Mesendoderm (in vitro differentiated cells): ENCODE measurements at places on chromosomes 7 and 10.
A peak's percentile ranks its signal among the peaks of the same experiment; 100 is the strongest.

DNA sequence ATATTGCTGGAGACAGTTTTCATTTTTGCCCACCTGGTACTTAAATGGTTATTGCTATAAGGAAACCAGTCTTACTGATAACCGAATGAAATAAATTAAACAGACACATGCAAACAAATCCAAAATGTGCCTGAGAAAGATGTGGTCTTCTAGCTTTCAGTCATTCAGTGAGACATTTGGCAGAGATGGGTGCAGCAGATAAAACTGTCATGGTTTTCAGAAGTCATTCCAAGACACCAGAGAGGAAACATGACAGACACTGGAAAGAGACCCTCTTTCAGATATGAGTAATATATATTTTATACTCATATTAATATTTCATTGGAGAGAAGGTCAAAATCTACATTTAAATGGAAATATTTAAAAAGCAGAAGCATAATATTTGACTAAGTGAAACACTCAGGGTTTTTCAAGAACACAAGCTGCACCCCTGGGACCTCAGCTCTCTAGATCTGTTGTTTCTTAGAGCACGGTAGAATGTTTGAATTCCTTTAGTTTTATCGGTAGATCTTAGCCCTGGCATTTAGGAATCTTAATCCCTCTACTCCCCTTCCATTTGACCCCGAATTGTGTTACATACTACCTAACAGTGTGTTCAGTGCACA, 246.1 kb downstream of the AUTS2 start:
- peaks cover 8% of the 10 kb centered on the region for H3K4me1 ChIP-seq
- no peak for DNase-seq
- no peak overlapping the region for H3K27ac ChIP-seq
- no peak overlapping the region for H3K4me3 ChIP-seq

DNA sequence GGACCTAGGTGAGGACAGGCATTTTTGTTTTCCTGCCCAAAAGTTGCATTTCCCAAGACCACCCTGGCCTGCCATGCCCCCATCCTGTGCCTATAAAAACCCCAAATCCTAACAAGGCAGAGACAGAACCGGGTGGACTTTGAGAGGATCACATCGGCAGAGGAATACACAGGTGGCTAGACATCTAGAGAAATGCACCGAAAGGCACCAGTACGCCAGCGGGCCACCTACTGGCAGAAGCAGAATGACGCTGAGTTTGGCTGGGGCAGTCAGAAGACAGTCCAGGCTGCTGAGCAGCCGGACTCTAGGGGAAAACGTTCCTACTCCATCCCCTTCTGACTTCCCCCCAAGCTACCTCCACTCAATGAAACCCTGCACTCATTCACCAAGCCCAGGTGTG, 2.8 kb downstream of the AKR1C4 start:
- H3K4me3 ChIP-seq = no peak overlapping the region
- peak; percentile 13 for DNase-seq
- H3K27ac ChIP-seq = no peak overlapping the region
- H3K36me3 ChIP-seq = no peaks in the 10 kb centered on the region
- H3K4me1 ChIP-seq = no peaks in the 10 kb centered on the region

GRCh38 chr10:33790521-33791271, 456.2 kb upstream of the NRP1 start:
- no peak overlapping the region for H3K27ac ChIP-seq
- H3K36me3 ChIP-seq = no peaks in the 10 kb centered on the region
- no peak overlapping the region for H3K4me3 ChIP-seq
- no peaks in the 10 kb centered on the region for H3K27me3 ChIP-seq
- H3K4me1 ChIP-seq = no peaks in the 10 kb centered on the region
- peak; percentile 37 for DNase-seq

DNA sequence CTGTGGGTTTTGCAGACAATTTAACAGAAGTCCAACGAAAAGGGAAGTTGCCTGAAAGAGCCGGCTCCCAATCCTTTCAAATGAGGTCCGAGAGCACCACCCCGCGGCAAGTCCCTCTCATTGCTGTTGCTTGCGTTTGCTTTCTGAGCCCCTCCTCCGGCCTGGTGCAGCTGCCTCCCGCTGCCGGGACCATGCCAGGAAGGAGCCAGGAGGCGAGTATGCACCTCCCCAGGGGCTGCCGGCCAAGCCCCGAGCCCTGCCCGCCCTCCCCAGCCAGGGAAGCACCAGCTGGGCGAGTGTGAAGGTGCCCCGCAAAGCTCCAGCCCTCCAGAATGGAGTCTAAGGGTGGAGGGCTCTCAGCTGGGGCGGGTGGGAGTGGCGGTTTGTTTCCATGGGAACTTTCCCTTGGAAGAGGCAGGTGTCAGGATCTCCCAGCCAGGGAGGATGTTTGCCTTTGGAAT, 25.8 kb upstream of the PPP2R2D start:
- peak; percentile 90 for DNase-seq
- no peak overlapping the region for H3K4me3 ChIP-seq
- H3K36me3 ChIP-seq = no peaks in the 10 kb centered on the region
- no peak overlapping the region for H3K27ac ChIP-seq
- no peaks in the 10 kb centered on the region for H3K27me3 ChIP-seq
- no peaks in the 10 kb centered on the region for H3K4me1 ChIP-seq

- H3K4me3 ChIP-seq = no peak overlapping the region
- H3K4me1 ChIP-seq = no peaks in the 10 kb centered on the region
- no peaks in the 10 kb centered on the region for H3K27me3 ChIP-seq
- no peak overlapping the region for H3K27ac ChIP-seq
Measured at GRCh38 chr10:76213876-76214275, 782.5 kb downstream of the LRMDA start.

GRCh38 chr7:151683615-151684407, 164.1 kb upstream of the RHEB start:
- no peaks in the 10 kb centered on the region for H3K27me3 ChIP-seq
- no peak for DNase-seq
- no peak overlapping the region for H3K27ac ChIP-seq
- H3K4me3 ChIP-seq = no peak overlapping the region
- H3K36me3 ChIP-seq = no peaks in the 10 kb centered on the region

- H3K27ac ChIP-seq = peak overlapping the region; percentile 94
- peaks cover 4% of the 10 kb centered on the region for H3K27me3 ChIP-seq
- no peaks in the 10 kb centered on the region for H3K4me1 ChIP-seq
Measured at GRCh38 chr7:42236266-42236975, 588 bp downstream of the GLI3 start.

DNA sequence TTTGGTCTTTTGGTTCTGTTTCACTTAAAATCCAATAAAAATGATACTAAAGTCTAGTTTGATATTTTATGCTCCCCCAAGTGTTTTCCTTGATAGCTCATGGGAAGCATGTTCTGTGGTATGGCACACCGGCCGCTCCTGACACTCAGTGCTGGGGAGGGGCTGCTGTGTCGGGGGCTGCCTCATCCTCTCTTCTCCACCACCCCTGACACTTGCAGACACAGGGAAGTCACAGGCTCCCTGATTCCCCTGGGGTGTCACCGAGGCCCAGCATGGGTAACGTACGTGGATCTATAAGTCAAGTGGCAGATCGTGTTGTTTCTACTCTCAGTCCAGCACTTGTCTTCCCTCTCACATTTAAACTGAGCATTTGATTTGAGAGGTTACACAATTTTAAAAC, 508.6 kb downstream of the TNS3 start:
- no peaks in the 10 kb centered on the region for H3K27me3 ChIP-seq
- no peak overlapping the region for H3K27ac ChIP-seq
- H3K4me1 ChIP-seq = no peaks in the 10 kb centered on the region
- no peak for DNase-seq
- H3K36me3 ChIP-seq = no peaks in the 10 kb centered on the region
- H3K4me3 ChIP-seq = no peak overlapping the region

DNA sequence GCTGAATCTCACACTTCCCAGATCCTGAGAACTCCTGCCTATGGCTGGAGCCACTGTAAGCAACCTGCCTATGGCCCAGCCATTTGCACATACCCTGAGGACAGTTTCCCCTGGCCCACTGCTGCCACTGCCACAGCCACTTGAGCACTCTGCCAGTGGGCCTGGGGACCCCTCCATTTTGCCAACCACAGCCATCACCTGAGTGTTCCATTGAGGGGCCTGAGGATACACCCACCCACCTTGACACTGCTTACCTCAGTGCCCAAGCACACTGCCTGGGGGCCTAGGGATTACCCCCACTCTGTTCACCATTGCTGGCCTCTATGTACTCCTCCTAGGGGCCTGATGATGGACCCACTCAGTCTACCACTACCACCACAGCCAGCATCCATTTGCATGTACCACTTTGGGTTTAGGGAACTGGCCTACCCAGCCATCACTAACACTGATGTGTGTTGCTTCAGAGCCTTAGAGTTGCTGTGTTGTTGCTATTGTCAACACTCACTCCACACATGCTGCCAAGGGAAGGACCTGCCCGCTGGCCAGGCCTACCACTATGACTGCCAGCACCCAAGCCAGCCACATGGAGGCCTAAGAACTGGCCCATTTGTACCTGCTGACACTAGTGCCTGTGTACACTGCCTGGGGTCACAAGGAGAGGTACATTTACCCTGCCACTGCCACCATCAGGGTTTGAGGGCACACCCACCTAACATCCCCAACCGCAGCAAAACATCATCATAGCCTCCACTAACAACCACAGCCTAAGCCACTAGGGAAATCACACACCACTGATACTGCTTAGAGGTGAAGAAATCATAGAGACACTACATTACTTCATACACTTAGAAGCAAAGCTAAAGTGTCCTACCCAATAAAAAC, 45.9 kb upstream of the ANTXRL start:
- no peaks in the 10 kb centered on the region for H3K4me1 ChIP-seq
- no peak overlapping the region for H3K4me3 ChIP-seq
- no peak overlapping the region for H3K27ac ChIP-seq
- H3K27me3 ChIP-seq = no peaks in the 10 kb centered on the region
- no peak for DNase-seq

- H3K27ac ChIP-seq = no peak overlapping the region
- DNase-seq = no peak
- no peaks in the 10 kb centered on the region for H3K36me3 ChIP-seq
Measured at GRCh38 chr7:30225863-30226613, 58.4 kb upstream of the ZNRF2 start.

DNA sequence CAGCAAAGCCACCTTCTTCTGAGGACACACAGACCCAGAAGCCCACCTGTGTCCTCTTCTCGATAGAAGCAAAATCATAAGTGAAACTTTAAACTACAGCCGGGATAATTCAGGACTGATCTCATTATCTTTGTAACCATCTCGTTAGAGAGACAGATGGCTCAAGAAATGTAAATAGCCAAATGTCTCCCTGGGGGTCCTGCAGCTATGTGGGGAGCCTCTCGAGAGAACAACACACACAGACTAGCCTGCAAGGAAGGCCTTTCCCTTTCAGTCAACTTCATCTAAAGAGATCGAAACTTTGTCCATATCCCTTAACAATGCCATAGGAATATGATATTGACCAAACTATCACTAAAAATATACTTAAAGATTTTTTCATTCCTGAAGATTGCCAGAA, 93.5 kb downstream of the VWC2 start:
- H3K4me3 ChIP-seq = no peak overlapping the region
- no peaks in the 10 kb centered on the region for H3K4me1 ChIP-seq
- no peaks in the 10 kb centered on the region for H3K36me3 ChIP-seq
- H3K27ac ChIP-seq = no peak overlapping the region
